ENCODE measurements at places on chromosomes 16 and 17.

DNA sequence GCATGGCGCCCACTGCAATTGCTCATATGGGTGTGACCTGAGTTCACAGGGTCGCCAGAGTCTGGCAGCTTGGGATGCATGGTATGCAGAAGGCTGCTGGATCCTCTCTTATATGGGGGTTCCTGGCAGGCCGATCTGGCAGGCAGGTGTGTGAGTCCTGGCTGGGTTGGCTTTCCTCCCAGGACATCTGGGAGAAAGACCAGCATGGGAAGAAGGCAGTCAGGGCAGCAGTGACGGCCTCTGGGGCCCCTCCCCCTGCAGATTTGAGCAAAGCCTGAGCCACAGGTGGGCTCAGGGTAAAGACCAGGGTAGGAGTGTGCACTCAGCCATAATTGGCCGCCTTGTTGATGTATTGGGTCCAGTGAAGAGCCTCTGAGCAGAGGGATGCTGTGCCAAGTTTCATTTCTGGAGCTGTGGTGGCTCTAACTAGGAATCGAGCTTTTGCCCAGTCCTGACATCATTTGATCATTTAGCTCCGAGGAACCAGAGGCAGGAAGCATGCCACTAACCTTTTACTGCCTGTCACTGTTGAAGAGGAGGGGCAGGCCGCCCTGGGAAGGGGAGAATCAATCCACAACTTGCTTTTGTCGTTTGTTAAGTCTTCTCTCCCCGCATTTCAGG is 174.3 kb downstream of the CCDC182 start:
- no peak for DNase-seq

- DNase-seq, result peak; percentile 42
Observed at GRCh38 chr17:4658478-4659305, 17.2 kb upstream of the ALOX15 start.

DNA sequence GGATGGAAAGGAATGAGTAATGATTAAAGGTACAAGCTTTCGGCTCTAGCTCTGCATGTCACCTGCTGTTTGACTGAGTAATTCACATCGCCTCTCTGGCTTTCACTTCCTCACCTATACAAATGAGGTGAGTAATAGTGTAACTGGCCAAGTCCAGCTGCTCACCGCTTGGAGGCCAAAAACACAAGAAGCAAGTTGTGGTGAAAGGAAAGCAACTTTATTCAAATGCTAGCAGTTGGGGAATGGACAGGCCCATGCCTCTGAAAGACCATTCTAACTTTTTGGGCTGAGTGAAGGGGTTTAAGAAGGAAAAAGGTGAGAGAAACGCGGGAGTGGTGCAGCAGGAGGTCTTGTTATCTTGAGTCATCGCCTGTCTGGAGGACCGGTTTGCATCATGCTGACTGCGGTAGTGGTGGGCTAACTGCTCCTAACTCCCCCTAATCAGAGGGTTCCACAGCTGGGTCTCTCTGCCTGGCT is 45.7 kb upstream of the CSNK2A2 start:
- DNase-seq, result no peak

GRCh38 chr17:60910415-60910814 is 232.8 kb downstream of the BCAS3 start:
- DNase-seq, result no peak

- DNase-seq, result no peak
Observed at GRCh38 chr17:58403311-58403710, 14.0 kb downstream of the RNF43 start.

GRCh38 chr17:30472238-30472890 is 4.8 kb upstream of the GOSR1 start:
- DNase-seq, result no peak

DNA sequence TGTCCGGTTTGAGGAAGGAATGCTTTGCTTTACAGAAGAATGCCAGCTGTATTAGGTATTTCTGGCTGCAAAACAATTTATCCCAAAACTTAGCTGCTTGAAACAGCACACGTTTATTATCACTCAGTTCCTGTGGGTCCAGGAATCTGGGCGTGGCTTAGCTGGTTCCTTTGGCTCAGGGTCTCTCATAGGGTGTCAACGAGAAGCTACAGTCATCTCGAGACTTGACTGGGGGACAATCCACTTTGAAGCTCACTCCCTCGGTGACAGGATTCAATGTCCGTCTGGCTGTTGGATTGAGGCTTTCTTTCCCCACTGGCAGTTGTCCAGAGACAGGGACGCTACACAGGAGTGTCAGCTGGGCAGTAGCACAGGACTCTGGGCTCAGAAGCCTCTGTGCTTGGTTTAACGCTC is 9.6 kb upstream of the RHBDF2 start:
- DNase-seq, result no peak

DNA sequence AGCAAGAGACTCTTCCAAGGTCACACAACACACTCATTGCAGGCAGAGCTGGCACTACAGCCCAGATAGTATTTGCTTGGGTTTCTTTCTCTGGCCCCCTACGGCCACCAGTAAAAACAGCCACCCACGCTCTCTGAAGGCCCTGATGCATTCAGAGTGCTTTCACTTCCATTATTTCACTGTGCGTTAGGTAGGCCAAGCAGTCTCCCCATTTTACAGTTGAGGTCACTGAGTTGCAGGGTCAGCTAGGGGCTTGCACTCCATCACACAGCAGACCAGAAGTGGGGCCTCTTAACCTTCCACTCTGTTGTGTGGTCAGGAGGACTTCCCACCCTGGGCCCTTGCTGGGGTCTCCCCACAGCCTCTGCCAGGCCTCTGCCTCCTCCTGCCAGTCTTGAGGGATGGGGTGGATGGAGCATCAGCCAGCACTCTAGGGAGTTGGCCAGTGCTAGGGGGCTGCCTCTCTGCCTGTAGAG is 2.5 kb downstream of the TBX21 start:
- DNase-seq, result no peak

- peak; percentile 85 for DNase-seq
Observed at GRCh38 chr17:65514082-65514481, 47.4 kb downstream of the AXIN2 start.

- DNase-seq, result no peak
Observed at GRCh38 chr17:79148584-79148983, 74.0 kb downstream of the ENGASE start.

DNA sequence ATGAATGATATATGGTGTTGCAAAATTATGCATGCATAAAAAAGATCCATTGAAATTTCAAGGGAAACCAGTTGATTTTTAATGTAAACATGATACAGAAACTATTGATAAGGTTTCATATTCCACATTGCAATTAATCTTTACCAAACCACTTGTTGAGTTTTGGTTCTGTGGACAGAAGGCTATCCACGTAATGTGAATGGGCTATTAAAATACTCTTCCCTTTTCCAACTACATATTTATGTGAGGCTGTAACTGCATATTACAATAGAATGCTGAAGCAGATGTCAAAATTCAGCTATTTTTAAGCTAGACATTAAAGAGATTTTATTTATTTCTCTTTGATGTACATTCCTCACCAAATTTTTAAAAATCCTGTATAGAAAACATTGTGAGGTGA is 33.7 kb upstream of the VPS4A start:
- DNase-seq, result no peak

- DNase-seq, result no peak
Observed at GRCh38 chr16:10852286-10852685, 24.7 kb upstream of the CIITA start.

DNA sequence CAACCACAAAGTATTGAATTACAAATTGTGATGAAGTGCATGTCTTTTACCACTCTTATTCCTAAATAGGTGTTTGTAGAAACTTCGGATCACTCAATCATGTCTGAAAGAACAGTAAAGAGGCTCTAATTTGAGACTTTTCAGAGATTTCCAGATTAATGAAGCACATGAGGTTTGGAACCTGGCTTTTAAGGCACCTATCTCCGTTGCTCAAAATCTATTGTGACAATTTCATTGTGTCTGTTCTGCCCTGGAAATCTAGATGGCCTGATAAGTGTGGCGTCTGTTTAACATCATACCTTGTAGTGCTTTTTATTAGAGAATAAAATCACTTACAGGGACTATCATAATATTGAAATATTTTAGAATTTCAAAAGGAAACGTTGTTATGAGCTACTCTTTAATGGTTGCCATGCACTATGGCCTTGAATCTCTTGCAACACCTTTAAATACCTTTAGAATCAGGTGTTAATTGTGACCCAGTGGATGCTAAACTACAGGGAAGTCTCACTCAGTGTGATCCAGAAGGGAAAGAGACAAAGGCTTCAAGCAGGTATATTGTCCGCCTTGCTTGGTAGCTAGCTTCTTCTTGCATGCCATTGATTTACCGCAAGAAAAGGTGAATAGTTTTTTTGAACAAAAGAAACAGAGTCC is 210.3 kb downstream of the CNTNAP4 start:
- DNase-seq, result no peak

All from fibroblast of skin of back (primary cell).